Gastrocnemius medialis (tissue), 4 donors: ENCODE measurements at places on chromosomes 7 and 10. TPM values are rescaled to one million over a fixed set of nuclear protein-coding genes. Genes with fewer than 3 reads are reported as not detected.

DNA sequence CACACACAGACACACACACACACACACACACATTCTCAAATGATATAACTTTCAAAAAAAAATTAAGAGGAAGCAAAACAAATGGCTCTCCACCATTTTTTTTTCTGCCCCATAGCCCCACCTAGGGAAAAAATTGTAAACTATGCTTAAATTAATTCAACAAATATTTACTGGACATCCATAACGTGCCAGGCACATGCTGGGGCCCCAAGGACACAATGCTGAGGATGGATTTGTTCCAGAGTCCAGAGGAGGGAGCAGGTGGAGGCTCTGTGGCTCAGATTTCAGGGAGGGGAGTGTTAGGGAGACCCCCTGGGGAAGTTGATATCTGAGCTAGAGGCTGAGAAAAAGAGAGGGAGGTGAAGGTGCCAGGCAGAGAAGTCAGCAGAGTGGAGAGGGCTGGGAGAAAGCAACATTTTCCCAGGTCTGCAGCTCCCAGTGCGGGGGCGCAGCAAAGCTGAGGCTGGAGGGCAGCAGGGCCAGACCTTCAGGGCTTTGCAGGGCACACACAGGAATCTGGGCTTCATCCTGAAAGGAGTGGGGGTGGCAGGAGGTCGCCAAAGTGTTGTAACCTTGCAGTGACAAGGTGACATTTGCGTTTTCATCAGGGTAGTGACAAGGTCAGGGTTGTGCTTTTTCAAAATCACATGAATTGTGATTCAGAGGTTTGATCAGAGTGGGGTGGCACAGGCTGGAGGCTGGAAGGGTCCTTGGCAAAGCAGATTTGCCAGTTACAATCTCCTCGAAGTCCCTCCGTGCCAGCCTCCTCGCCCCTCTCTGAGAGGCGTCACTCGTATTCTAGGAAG is 261.6 kb downstream of the WDR11 start:
- H3K27ac ChIP-seq: no peak overlapping the region
- H3K4me3 ChIP-seq: no peak overlapping the region
- H3K4me1 ChIP-seq: no peaks in the 10 kb centered on the region
- no peaks in the 10 kb centered on the region for H3K36me3 ChIP-seq
- no peak for DNase-seq
- no peaks in the 10 kb centered on the region for H3K27me3 ChIP-seq

The HOXA5 gene
- total RNA-seq: 2.7 TPM

The CPA2 gene
- not detected for total RNA-seq

The GSTO2 gene
- total RNA-seq: not detected

The PDE6C gene
- total RNA-seq: not detected
